Activated CD8-positive, alpha-beta memory T cell treated with anti-CD3 and anti-CD28 coated beads for 48 hours (primary cell): ENCODE measurements at places on chromosomes 13 and 19.

GRCh38 chr13:50208826-50209335 lies 193.6 kb downstream of the KCNRG start:
- no peak for DNase-seq

DNA sequence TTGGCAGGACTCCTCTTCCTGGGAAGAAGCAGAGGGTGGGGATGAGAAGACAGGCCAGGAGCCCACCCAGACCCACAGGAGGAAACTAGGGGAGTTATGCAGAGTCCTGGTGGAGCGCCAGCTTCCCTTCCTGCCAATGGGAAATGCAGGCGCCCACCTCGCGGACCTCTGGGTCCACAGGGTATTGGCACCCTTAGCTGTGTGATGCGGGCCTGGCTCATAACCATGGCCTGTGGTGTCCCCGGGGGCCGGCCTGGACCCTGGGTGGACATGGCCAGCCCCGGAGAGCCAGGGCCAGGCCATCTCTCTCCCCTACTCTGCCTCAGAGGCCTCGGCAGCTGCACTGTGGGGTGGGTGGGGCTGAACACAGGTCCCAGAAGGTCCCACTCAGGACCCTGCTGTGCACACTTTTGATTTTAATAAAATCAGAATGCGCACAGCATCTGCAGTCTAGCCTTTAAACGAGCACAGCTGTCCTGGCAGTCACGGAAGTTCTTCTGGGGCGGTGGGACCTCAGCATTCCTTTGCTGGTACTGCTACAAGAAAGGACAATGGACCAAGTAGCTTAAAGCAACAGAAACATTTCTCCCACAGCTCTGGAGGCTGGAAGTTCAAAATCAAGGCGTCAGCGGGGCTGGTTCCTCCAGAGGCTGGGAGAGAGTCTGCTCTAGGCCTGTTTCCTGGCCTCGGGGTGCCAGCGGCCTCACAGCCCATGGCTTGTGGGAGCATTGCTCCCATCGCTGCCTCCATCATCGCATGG lies 1.8 kb downstream of the F10 start:
- no peak for DNase-seq

DNA sequence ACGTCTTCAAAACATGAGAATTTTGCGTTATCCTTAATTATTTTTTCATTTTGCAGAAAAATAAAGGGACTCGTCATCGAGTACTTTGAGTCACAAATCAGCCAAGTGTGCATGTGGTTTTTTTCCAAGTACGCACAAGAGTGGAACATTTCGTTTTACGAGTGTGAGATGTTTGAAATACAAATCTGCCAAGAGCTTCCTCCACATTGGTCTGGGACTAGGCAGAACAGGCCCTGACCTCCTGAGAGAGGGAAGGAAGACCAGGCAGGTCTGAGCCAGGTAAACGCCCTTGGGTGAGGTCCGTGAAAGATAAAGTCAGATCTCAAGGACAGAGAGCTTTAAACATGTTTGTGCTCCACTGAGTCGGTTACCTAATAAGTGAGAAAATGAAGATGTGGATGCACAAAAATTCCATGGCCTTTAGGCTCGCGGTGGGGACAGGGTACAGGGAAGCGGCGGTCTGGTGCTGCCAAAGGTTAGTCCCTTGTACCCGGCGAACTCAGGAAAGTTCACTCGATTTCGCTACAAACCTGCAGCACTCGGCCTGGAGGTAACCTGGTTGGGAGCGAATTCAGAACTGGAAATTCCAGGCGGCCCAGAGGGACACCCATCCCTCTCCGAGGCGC lies 473 bp upstream of the ITM2B start:
- no peak for DNase-seq

GRCh38 chr19:584240-585001 lies 5.3 kb upstream of the HCN2 start:
- peak; percentile 42 for DNase-seq

- DNase-seq: no peak
Observed at GRCh38 chr13:80342471-80343371, 1.8 kb upstream of the SPRY2 start.

- DNase-seq: no peak
Observed at GRCh38 chr19:41425174-41426115, 1.7 kb downstream of the B3GNT8 start.

GRCh38 chr13:23608701-23609413 lies 38.6 kb downstream of the TNFRSF19 start:
- DNase-seq: no peak

DNA sequence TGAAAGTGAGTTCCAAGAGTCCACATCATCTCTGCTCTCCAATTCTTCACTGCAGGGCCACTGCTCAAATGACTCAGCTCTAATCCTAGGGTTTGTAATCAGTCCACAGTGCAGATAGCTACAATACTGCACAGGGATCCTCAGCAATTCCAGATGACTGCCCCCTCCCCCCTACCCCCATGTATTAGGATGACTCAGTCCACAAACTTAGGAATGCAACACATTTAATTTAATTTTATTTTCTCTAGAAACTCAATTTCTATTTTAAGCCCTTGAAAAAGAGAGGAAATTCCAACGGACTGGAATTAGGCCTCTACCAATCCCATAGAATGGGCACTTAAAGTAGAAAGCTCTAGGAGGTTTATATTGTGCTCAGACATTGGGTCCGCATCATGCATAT lies 173.8 kb upstream of the SOX21 start:
- DNase-seq: no peak

DNA sequence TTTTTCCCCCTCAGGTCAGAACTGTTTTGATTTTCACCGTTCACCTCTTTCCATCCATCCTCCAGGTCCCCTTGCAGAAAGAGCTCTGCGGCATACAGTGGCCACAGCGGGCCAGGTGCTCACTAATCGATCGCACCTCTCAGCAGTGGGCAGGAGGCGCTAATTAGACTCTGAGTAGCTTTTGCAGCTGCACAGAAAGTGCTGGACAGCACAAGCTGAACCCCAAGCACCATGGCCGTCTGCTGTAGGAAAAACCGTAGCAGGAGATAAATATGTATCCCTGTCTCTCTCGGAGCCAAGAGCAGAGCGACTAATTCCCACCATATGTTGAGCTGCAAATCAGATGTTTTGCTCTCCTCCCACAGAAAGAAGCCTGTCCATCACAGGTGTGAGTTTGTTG lies 54.4 kb downstream of the PEX11G start:
- no peak for DNase-seq

- DNase-seq: no peak
Observed at GRCh38 chr19:46714444-46715106, 2.3 kb downstream of the PRKD2 start.

DNA sequence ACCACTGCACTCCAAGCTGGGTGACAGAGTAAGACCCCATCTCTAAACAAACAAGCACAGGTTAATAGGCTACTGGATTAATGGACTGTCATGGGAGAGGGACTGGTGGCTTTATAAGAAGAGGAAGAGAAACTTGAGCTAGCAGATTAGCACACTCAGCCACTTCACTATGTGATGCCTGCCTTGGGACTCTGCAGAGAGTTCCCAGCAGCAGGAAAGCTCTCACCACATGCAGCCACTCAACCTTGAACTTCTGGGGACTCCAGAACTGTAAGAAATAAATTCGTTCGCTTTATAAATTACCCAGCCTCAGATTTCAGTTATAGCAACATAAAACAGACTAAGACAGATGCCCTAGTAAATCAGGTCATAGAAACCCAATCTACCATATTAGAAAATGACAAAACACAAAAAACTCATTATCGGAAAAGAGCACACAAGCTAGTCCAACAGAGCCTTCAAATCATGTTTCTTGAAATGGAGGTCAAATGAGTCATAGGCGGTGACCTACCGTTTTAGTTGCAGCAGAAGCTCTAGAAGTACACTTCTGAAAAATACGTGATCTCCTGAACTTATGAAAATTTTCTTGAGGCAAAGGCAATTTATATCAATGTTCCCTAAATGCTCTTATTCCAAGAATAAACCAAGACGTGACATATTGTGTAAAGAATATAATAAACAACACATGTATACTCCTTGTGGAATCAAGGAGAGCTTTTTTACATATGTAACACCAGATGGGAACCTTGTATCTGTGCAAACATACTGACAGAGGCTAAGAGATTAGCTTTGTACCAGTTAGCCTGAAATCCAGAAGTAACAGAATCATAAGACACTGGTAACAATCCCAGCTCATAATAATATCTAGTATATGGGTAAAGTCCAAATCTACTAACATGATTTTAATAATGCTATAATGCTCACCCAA lies 340.9 kb upstream of the SGCG start:
- DNase-seq: no peak

- no peak for DNase-seq
Observed at GRCh38 chr13:113001241-113002140, 32.5 kb downstream of the MCF2L start.

DNA sequence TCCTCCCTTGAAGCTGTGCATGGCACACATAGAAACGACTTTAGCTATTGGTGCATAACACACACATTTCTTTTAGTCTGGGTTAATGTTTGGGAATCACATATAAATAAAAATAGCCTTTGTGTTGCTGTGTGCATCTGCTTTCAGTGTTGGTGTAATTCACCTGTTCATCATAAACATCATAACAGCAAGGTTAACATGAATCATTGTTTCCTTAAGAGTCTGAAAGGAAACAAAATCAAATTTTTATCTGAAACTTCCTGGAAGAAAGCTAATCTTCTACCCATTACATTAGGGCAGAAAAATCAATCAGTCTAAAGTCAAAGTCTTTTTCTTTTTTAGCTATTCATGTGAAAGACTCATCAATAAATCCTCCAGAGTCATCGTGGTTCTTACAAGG lies 35.0 kb upstream of the TNFSF11 start:
- no peak for DNase-seq

DNA sequence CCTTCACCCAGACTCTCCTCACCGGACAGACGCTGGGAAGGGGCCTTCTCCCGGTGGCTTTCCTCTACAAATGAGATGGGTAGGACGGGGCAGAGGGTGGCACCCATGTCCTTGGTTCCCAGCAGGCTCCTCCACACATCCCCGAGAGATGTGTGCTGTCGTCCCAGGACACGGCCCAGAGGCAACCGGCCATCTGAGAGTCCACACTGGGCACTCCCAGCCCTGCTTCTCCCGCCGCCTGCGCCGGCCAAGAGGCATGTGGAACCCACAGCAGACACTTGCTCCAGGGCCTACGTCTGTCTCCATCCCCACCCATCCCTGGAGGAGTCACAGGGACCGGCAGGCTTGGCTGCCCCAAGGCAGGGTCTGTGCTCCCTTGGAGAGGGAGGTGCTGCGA lies 179.9 kb downstream of the KDM4B start:
- DNase-seq: no peak

- DNase-seq: no peak
Observed at GRCh38 chr13:102233566-102234208, 168.2 kb downstream of the FGF14 start.

- no peak for DNase-seq
Observed at GRCh38 chr19:611481-611868, 21.8 kb downstream of the HCN2 start.
